ENCODE measurements at places on chromosomes 5 and 9.

- DNase-seq: no peak
Measured at GRCh38 chr5:96893342-96893741, 17.0 kb downstream of the ERAP2 start.

DNA sequence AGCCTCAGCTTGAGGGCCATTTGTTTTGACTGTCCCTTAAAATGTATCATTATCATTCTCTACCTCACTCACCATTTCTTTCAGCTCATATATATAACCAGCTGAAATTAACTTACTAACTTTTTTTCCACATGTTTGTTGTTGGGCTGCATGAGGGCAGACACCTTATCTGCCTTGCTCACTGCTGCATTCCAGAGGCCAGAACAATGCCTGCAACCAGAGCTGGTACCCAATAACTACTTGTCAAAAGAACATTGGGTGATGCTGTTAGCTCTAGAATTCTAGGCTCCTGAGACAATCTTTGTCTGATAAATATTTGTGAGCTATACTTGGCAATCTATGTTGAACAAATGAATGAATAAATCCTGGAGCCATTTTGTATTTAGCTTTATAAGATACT is 68.3 kb downstream of the HTR4 start:
- DNase-seq: no peak

- peak; percentile 75 for DNase-seq
Measured at GRCh38 chr5:147743678-147744374, 38.7 kb downstream of the JAKMIP2 start.

DNA sequence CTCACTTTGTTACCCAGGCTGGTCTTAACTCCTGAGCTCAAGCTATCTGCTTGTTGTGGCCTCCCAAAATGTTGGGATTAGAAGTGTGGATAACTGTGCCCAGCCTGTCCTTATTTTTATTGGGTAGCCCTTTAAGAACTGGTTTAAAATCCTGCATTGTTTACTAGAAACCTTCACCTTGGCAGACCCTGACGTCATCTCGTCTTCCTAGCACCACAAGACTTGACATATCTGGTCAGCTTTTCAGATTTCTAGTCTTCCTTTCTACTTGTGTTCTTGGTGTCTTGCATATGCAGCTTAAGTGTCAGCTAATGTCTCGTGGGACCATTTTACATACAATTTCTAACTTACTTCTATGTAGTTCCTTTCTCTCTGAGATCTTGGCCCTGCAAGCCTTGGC is 258.9 kb downstream of the IZUMO3 start:
- DNase-seq: no peak

GRCh38 chr9:7088611-7089010 is 330.8 kb downstream of the KDM4C start:
- no peak for DNase-seq

- DNase-seq: no peak
Measured at GRCh38 chr5:65171645-65172044, 310.1 kb downstream of the ADAMTS6 start.

DNA sequence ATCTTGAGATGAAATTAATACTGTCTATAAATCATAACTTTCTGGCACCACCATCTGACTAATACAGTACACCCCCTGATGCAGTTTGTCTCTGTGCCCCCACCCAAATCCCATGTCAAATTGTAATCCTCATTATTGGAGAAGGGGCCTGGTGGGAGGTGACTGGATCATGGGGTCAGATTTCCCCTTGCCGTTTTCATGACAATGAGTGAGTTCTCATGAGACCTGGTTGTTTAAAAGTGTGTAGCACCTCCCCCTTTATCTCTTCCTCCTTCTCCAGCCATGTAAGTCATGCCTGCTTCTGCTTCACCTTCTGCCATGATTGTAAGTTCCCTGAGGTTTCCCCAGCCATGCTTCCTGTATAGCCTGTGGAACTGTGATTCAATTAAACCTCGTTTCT is 78.7 kb upstream of the CDH6 start:
- no peak for DNase-seq

GRCh38 chr5:14908172-14908571 is 36.6 kb upstream of the ANKH start:
- peak; percentile 8 for DNase-seq

- DNase-seq: peak; percentile 53
Measured at GRCh38 chr5:64690417-64691151, at the start of gene SHISAL2B. TSS of gene SHISAL2B (plus strand) at chr5:64690503. CDS start at chr5:64690624, 121 bp downstream.

GRCh38 chr5:34608368-34608767 is 47.8 kb upstream of the RAI14 start:
- DNase-seq: no peak

DNA sequence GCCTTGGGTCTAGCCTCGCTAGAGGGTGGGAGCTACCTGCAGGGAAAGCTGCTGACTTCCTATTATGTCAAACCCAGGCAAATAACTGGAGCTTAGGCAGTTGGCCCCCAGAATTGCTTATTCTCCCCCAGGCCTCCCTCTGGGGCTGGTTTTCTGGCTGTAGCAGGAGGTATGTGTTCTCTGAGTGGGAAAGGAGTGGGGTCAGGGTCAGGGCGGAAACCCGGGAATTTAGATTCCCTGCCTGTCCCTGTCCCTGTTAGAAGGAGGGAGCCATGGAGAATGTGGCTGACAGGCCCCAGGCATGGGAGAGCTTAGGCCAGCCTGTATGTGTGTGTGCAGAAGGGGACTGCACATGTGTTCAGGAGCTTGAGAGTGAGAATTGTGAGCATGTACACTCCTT is 13.6 kb upstream of the CXXC5 start:
- DNase-seq: no peak

GRCh38 chr5:157518963-157519362 is 56.6 kb downstream of the ADAM19 start:
- no peak for DNase-seq

GRCh38 chr5:57687596-57687995 is 205.0 kb upstream of the ACTBL2 start:
- no peak for DNase-seq

- DNase-seq: no peak
Measured at GRCh38 chr5:2186472-2187015, 303.8 kb upstream of the IRX4 start.

DNA sequence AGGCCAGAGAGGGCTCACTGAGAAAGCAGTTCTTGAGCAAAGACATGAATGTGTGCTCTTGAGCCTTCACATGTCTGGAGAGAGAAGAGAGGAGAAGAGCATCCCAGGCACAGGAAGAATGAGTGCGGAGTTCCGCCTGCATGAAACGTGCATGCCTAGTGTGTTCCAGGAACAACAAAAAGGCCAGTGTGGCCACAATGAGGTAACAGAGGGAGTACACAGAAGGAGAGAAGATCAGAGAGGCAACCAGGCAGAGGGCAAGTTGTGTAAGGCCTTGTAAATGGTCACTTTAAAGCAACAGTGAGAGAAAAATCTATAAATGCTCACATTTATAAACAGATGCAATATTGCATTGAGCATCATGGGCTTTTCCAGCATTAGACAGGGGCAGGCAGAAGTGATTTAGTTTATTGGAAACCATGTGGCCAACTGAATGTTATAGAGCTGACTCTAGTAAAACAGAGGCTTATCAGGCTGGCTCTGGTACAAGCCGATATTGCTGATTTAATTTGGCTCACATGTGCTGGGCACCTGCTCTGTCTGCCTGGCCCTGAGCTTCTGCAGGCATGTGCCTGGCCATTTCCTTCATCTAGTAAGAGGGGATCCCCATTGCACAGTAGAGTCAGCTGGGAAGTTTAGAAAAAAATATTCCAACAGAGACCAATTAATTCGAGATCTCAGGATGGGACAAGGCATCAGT is 185.3 kb downstream of the SAXO1 start:
- no peak for DNase-seq

- peak; percentile 43 for DNase-seq
Measured at GRCh38 chr9:35790385-35791296, 750 bp upstream of the NPR2 start.

GRCh38 chr5:42270771-42271170 is 152.5 kb upstream of the GHR start:
- no peak for DNase-seq

GRCh38 chr5:146051678-146052077 is 53.7 kb downstream of the PLAC8L1 start:
- no peak for DNase-seq

GRCh38 chr5:73201547-73202513 is 28.8 kb downstream of the TMEM174 start:
- DNase-seq: peak; percentile 33

DNA sequence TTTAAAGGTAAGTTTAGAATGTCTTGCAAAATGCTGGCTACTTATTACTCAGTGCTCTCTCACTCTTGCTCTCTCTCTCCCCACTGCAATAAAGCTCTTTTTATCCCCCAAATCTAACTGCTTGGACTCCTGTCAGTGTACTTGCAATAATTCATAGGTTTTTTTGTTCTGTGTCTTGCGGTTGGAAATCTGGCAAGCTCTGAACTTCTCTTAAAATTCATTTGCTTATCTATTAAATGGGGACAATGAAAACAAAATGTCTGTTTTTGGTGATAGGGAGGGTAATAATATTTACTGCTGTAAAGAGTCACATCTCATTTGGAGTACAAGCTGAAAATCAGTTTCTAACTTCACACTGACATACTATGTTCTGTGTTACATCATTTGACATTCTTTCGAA is 18.7 kb upstream of the OR13D1 start:
- no peak for DNase-seq

- DNase-seq: no peak
Measured at GRCh38 chr9:78133751-78134150, 102.1 kb upstream of the CEP78 start.

DNA sequence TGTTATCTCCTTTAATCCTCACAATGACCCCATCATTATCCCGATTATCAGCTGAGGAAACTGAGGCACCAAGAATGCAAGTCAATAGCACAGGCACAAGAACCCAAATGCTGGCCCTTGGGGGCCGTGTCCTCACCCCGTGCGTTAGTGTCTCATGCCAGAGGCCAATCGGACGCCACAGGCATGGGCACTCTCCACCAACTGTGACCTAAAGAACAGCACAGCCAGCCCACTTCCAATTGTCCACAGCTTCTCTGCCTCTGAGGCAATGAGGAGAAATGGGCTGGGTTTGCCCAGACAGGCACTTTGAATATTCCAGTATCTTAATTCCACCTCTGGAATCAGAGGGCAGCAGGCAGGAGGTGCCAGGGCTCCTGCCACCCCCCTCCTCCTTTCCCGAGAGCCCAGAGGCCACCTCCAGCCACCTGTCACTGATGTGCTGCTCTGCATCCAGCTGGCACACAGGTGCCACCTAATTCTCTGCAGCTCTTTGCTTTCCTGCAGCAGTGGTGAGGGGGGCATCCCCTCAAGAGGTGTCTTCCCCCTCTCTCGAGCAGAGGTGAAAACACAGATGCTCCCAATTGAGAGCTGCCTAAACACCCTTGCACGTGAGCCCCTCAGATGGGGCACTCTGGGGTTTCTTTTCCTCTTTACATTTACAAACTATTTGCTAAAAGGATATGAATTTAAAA is 107.5 kb downstream of the ROR2 start:
- no peak for DNase-seq

- no peak for DNase-seq
Measured at GRCh38 chr5:164332349-164333196, 827.2 kb downstream of the MAT2B start.
